ENCODE measurements at places on chromosomes 5 and 9.
A peak's percentile ranks its signal among the peaks of the same experiment; 100 is the strongest.

DNA sequence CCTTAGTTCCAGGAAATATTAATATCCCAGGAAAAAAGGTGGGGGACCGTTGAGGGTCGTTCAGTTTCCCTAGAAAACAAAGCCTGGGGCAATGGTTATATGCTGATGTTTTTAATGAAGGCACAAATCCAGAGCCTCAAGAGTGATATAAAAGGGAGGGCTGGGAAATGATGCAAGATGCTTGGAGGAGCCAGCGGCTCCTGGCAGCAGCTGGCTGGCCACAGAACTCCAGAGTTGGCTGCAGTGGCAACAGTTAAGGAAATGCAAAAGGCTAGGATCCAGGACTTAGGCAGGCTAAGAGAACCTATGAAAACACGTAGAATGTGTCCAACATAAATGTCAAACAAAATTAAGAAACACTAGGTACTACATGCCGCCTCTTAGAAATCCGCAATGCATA, 31.0 kb upstream of the B4GALT1 start:
- no peak for DNase-seq

DNA sequence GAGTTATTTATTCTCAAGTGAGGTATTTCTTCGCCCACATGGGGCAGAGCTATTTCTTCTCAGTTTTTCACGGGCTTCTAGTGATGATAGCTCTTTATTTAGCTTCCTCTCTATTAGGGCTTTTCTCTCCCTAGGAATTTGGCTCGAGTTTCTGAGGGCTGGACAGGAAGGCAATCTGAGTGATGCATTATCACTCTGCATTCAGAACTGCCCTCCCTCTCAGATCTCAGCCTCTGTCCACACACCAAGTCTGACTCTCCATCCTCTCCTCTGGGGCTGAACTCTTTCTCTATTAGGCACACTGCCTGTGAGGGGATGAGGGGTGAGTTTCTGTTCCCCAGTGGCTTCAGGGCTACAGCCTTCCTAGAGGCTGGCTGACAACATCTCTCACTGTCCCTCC, 14.9 kb upstream of the SCAMP1 start:
- no peak for DNase-seq

DNA sequence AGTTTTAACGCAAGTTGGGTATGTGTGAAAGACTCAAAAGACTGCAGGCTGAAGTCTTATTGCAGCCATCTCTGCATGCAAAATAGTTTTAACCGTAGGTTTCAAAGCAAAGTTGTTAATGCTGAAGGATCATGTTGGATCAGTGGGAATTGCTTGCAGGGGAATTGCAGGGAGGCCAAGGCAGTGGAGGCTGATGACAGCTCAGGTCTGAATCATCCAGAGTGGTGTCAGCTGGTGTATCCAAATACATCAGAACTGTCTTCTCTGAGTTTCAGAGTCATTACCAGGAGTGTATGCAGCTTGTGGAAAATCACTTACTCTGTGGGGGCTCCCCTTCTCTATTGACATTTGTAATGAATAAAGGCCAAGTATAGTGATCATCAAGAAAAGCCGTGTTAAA, 435.7 kb downstream of the SH3GL2 start:
- DNase-seq: no peak

GRCh38 chr5:17470064-17470463, 28.0 kb upstream of the TAF11L2 start:
- DNase-seq: no peak

DNA sequence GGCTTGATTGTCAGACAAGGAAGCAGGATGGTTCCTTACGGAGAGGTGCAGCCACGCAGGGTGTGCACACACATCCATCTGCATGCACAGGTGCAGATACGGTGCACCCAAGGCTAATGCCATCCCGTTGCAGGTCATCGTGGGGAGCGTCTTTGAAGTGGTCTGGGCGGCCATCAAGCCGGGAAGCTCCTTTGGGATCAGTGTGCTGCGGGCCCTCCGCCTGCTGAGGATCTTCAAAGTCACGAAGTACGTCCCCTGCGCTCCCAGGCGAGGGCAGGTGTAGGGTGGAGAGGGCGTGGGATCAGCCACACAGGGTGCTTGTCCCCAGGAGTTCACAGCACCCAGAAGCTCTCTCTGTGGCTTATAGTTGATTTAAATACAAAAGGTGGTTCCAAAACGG, 106.4 kb downstream of the CACNA1B start:
- DNase-seq: no peak

DNA sequence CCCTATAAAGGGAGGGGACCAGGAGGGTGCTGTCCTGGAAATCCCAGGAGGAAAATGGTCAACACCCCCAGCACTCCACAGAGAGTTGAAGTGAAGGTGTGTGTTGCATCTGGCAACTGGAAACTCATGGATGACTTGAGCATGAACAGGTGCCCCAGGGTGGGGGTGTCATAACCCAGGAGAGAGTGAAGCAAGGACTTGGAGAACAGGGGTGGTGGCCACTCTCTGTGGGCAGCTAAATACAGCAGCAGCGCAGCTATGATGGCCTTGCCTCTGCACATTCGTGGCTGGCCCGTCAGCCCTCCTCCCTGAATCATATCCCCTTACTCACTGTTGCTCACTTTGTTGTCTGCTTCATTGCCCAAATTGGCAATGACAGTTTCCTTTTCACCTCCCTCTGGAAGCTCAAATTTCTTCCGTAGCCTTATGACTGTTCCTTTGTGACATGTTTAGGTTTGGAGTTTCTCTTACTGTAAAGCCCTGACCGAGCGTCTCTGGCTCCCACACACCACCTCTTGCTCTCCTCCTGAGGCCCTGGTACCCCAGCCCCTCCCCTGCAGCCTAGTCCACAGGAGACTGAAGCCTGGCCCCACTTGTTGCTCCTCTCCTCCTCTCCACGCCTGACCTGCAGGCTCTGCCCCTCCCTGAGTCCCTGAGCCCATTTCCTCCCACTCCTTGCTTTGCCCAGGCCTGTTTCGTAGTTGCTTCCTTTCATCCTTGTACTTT, 185.8 kb downstream of the CD180 start:
- DNase-seq: peak; percentile 38

DNA sequence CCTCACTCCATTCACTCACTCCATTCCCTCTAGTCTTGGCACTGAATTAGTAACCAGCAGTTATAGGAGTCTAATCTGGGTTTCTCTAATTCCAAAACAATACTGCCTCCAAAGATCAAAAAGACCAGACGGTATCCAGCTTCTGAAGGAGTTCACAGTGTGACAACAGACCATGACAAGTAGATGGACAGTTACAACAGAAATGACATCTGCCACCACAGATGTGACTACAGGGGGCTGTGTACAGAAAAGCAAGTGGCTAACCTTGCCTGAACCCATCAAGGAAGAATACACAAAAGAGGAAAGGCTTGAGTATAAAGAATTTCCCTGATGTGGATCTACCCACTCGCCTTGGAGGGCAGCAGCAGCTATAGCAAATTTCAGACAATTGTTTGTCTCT, 112.4 kb downstream of the ACTL7B start:
- no peak for DNase-seq

GRCh38 chr5:19615071-19615470, 372.9 kb downstream of the CDH18 start:
- no peak for DNase-seq

Measured in nephron progenitor cell (in vitro differentiated cells).